OCI-LY7 (cell line): ENCODE measurements at places on chromosomes 1 and 21.

DNA sequence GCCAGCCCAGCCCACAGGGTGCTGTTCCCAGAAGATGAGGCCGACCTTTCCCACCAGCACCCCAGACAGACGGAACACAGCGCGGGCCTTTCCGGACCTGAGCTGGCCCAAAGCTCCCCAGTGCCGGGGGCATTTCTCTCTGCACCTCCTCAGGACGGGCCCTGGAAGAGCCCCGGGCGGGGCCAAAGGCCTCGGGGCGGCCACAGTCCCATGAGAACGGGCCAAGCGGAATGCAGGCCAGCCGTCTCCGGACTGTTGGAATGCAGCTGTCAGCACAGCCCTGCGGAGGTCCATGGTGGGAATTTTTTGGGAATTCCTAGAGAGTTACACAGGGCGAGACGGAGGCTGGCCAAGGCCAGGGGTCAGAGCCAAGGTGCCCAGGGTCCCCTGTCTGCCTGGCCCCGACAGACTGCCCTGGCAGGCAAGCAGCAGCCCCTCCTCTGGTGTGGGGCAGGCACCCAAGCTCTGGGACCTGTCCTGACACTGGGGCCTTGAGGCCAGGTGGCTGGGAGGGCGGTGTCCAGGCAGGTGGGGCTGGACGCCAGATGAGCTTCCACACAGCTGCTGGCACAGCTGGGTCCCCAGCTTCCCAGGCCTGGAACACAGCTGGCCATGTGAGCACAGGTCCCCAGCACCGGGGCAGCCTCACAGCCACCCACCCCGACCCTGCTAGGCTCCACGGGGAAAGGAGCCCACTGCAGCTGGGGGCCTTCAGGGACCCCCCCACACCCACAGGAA is 63.0 kb downstream of the MEGF6 start:
- DNase-seq = no peak

DNA sequence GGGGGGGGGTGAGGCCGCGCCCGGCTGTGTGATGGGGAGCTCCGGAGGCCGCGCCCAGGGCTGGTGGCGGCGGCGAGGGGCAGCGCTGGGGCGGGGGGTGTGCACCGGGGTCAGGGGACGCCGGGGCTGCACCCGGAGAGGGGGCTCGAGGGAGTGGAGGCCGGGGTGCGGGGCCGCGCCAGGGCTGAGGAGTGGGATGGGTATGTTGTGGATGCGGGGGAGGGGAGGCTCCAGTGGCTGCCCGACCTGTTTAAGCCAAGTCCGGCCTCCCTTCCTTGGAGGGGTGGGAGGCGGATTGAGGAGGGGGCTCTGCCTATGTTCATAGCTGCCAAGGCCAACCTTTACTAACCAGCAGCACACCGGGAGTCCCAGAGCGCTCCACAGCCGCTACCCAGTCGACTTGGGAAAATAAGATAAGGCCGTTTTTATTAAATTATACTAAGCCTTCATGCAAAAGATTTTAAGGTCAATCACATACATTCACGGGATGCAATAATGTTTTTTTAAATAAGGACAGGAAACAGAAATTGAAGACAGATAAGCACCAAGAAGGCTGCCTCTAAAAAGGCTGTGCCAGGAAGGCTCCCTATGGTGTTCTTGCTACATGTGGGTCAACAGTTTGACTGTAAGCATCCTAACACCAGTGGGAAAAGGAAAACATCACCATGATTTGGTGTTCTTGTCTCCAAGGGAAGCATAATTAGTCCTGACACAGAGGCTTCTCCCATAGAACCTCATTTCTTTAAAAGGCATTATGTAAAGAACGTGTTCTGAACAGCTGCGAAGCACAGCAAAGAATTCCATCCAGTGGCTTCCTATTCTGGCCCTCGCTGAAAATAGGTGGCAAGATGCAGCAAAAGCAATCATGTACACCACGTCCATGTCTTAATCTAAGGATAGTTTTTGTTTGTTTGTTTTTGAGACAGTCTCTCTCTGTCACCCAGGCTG is 626 bp upstream of the HLCS start:
- DNase-seq = no peak

- no peak for DNase-seq
These were observed 220.1 kb downstream of the SDCCAG8 start for GRCh38 chr1:243475966-243476365.

GRCh38 chr1:9069326-9070100 is at the start of gene SLC2A5:
Gene SLC2A5, minus strand, starts transcription at chr1:9069635. Its CDS starts 99 bp downstream, at chr1:9069536.
- peak; percentile 97 for DNase-seq

GRCh38 chr1:210123383-210123782 is 109.2 kb upstream of the SERTAD4 start:
- DNase-seq = no peak
